ENCODE measurements at places on chromosomes 3 and 15.

DNA sequence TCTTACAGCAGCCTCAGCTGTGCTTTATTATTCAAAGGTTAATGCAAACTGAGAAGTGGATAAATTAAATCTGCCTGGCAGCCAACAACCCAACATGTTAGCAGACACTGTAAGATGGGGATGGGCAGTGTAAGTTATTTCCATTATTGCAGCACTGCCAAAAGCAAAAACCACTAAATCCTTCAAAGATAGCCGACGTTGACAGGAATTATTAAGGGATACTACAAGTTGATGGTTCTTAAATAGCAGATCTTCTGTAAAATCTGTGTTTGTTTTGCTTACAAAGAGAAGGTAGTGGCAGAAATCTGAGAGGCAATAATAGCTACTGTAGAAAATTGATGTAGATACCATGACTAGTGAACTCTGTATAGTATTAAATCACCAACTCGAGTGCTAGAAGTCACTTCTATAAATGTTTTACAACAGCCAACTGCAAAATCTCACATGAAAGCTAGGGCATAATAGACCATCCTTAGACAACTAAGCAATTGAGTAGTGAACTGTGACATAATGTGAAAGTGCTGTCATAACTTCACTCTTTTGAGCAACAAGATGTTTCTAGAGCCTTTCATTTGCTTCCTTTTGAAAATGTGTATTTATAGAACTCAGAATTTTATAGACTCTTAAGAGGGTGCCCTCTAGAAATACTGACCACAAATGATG, 278.6 kb downstream of the UBE2E2 start:
- DNase-seq, result no peak

- no peak for DNase-seq
Observed at GRCh38 chr15:57676585-57676984, 29.9 kb upstream of the POLR2M start.

- DNase-seq, result no peak
Observed at GRCh38 chr15:28019594-28020309, 79.4 kb downstream of the OCA2 start.

DNA sequence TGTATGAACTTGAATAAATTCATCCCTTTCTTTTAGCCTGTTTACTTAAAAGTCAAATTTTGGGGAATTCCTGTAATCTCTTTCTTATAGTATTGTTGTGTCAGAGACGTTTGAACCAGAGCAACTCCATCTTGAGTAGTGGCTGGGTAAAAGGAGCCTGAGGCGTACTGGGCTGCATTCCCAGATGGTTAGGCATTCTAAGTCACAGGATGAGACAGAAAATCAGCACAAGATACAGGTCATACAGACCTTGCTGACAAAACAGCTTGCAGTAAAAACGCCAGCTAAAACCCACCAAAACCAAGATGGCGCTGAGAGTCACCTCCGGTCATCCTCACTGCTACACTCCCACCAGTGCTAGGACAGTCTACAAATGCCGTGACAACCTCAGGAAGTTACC, 94.5 kb downstream of the P3H2 start:
- no peak for DNase-seq

GRCh38 chr3:11720917-11721411, 77.2 kb upstream of the VGLL4 start:
- no peak for DNase-seq

DNA sequence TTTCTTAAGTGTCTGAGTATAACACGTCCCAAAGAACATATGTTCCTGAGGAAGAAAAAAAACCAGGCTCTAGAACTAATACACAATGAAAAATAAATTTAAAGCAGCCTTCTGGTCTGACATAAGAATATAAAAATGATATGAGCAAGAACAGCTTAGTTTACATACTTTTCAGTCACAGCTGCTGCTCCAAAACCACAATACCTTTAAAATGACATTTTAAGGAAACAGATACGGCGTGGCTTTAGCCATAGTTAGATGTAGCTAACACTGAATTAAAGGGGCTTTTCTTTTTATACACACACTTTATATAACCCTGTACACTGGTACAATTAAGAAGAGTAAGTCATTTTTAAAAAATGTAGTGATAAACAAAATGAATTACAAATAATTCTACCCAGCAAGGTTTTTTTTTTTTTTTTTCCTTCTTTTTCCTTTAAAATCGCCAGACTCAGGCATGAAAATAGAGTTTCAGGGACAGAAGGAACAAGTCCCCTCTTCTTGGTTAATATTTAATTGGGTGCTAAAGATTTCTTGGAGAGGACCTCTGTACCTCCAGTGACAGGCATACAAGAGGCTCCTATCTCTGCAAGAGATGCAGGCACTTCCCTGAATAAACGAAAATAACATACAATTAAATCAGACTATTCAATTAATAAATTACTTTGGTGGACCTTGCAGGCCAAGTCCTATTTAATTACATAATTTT, 265.6 kb downstream of the FOXP1 start:
- no peak for DNase-seq

DNA sequence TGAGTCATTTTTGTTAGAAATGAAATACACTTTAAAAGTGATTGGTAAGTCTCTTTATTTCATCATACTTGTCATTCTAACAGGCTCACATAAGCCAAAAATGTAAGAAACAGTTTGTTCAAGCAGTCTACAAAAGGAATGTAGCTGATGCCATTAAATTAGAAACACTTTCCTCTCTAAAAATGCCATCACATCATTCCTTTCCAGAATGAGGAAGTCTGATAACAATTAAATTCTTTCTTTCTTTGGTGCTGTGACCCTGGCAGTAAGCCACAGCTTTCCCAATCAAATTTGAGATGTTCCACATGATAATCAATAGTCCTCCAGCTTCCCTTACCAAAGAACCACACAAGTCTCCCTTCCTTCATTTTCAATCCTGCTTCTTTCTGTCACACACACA, 9.4 kb upstream of the P2RY1 start:
- no peak for DNase-seq

DNA sequence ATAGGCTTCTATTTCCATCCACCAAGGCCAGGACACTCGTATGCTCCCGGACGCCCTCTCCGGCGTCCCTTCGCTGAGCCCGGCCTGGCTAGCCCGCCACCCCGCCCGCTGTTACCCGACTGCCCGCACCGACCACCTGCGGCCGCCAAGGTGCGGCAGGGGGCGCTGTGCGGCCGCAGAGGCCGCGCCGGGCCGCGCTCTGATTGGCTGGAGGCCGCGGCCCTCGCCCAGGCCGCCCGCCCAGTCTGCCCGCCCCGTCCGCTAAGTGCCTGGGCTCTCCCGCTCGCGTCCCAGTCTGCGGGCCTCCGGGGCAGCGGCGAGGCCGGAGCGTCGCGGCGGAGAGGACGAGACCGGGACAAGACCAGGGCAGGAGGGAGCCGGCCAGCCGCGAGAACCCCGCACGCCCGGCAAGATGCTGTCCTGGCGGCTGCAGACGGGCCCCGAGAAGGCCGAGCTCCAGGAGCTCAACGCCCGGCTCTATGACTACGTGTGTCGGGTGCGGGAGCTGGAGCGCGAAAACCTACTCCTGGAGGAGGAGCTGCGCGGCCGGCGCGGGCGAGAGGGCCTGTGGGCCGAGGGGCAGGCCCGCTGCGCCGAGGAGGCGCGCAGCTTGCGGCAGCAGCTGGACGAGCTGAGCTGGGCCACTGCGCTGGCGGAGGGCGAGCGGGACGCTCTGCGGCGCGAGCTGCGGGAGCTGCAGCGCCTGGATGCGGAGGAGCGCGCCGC, at the start of gene SYNM:
Gene SYNM (plus strand): TSS at position 293 of the 726 bp plus-strand sequence. CDS start 120 bp downstream, at position 413.
- DNase-seq, result peak; percentile 61

DNA sequence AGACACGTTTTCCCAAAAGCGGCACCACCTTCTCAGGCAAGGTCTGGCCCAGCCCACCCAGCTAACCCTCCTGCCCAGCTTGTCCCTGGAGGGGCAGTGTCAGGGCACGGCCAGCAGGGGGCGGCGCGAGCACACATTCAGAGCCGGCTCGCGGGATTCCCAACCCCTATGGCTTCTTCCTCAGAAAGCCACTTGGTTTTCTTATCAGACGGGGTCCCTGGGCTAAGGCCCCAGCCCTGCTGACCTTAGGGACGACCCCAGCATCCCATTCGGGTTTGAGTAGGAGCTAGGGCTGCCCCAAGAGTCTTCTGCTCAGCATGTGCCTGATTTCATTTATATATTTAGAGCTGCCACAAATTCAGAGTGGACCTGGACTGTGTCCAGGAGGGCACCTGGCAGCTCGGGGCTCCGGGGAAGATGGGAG, 14.5 kb downstream of the RLBP1 start:
- peak; percentile 84 for DNase-seq

GRCh38 chr3:187912007-187912406, 166.7 kb upstream of the BCL6 start:
- no peak for DNase-seq

- DNase-seq, result no peak
Observed at GRCh38 chr15:79396850-79397249, 35.3 kb upstream of the MINAR1 start.

- DNase-seq, result no peak
Observed at GRCh38 chr15:90638963-90639362, 78.2 kb upstream of the BLM start.

DNA sequence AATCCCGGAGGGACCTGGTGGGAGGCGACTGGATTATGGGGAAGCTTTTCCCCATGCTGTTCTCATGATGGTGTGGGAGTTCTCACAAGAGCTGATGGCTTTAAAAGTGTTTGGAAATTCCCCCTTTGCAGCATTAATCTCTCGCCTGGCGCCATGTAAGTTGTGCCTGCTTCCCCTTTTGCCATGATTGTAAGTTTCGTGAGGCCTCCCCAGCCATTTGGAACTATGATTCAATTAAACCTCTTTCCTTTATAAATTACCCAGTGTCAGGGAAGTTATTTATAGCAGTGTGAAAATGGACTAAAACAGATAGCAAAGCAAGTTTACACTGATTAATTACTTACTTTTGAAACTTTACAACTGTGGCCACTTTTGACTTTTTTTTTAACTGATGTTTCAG, 10.6 kb upstream of the U2SURP start:
- no peak for DNase-seq
